ENCODE measurements at places on chromosomes 1 and 21. TPM values are rescaled to one million over a fixed set of nuclear protein-coding genes. Genes with fewer than 3 reads are reported as not detected.

DNA sequence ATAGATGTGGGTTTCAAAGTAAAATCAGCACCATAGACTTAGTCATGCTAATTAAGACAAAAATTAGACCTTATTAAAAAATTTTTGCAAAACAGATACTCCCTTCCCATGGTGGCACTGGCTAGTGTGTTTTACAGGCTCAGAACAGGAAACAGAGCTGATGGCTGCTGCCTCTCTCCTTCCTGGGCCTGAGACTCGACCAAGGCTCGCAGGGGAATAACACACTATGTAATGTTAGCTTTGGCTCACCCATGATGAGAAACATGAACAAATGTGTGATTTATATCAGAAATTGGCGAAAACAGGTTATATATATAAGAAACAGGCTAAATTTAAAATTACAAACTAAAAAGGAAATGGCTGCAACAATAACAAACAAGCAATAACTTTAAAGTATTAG, 50.7 kb downstream of the ERG start:
- DNase-seq = no peak

Gene SLAMF9
- total RNA-seq = 2.2 TPM

- no peak for DNase-seq
Measured at GRCh38 chr1:183901748-183902330, 96.9 kb downstream of the RGL1 start.

GRCh38 chr1:62082456-62083363, 111.9 kb upstream of the L1TD1 start:
- peak; percentile 48 for DNase-seq

DNA sequence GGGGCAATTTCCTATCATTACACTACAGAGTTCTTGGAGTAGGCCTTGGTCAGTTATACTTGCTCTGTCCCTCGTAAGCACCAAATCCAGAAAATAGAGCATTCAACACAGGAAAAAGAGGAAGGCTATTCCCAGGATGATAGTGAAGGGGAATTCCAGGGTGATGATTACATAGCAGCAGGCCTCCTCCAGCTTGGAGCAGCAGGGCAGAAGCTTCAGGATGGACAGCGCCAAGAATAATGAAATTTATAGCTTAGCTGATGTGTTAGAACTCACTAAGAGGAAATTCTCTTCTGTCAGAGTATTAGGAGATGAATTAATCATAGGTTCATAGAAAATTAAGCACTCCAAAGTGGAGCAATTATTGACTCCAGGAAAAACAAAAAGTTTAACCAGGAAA, 10.8 kb upstream of the SMAP2 start:
- DNase-seq = no peak

All from H4 (cell line).